ENCODE measurements at places on chromosomes 12 and 14.

GRCh38 chr12:4215229-4216186 is 58.1 kb upstream of the CCND2 start:
- DNase-seq: peak; percentile 89

GRCh38 chr14:64549791-64550620 is at the start of gene PPP1R36:
PPP1R36 (plus strand) TSS chr14:64549961; CDS start chr14:64549998, 37 bp downstream.
- DNase-seq: peak; percentile 74

GRCh38 chr12:132075026-132075713 is 68.9 kb downstream of the DDX51 start:
- no peak for DNase-seq

DNA sequence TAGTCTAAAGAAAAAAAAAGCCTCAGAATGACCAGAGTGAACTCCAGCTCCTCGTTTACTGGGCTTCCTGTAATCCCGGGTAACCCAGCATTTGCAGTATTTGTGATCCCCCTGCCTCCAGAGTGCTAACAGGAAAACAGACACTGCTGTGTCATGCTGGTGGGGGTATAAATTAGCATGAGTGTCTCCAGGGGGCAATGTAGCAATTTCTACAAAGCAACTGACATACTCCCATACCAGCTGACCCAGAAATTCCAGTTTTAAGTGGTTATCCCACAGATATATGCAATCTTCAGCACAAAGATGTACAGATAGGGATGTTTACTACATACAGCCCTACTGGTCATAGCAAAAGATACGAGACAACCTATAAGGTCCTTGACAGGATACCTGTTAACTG is 18.8 kb downstream of the TTC7B start:
- DNase-seq: peak; percentile 77

GRCh38 chr12:14362352-14362751 is 3.1 kb upstream of the ATF7IP start:
- DNase-seq: peak; percentile 82

Measured in suppressor macrophage treated with lipopolysaccharide for 1 hour (primary cell).